ENCODE measurements at places on chromosomes 7 and 10.

DNA sequence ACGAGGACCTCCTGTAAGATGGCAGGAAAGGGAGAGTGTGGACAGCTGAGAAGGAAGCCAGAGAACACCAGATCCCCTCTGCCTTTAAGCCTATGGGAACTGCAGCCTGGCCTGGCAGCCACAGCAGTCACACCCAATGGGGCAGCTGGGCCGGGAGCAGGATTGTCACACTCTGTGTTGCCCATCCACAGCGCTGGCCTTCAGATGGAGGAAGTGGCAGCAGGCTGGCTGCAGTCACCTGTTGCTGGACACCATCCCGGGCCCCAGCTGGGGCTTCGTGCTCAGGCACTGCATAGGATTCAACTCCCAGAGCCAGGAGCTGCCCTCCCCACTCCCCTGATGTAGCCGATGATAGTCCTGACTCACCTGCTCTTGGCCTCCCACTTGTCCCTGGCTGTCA, 114.4 kb downstream of the COL13A1 start:
- no peak for DNase-seq

- no peak for DNase-seq
Observed at GRCh38 chr10:105800641-105801040, 1159.6 kb downstream of the SORCS3 start.

GRCh38 chr7:109763611-109764010, 1193.9 kb downstream of the DNAJB9 start:
- no peak for DNase-seq

- no peak for DNase-seq
Observed at GRCh38 chr7:98399462-98399861, 1.4 kb downstream of the BAIAP2L1 start.

DNA sequence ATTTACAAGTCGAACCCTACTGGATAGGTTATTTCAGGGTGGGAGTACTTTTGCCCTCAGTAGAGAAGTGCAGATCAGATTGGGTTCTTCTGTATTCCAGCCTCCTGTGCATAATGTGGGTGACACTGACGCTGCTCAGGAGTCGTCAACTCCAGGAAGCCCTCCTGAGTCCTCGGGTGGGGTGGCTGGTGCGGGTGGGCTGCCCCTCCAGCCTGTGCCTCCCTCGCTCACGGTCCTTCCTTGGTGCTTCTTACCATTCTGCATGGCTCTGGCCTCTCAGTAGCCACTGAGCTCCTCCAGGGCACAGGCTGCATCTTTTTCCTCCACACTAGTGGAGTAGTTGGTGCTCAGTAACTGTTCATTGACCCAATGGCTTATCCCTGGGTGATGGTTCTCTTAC, 4.3 kb downstream of the CDH23 start:
- no peak for DNase-seq

GRCh38 chr7:151115836-151116418, 29.7 kb downstream of the AGAP3 start:
- no peak for DNase-seq

DNA sequence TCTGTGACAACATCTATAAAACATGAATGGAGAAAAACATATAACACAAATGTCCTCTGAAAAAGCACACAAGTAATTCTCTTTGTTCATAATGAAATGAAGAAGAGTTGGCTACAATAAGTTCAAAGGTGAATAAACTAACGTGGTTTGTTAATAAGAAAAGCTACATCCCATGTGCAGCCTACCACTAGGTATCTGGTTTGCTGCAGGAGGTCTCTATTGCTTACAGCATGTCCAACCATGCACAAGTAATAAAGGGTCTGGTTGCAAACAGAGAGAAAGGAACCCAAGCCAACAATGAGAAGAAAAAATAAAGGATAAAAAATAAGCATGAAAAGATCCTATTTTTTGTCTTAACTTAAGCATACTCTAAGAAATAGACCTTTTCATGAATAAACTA, 139.2 kb downstream of the CHCHD3 start:
- DNase-seq: no peak

DNA sequence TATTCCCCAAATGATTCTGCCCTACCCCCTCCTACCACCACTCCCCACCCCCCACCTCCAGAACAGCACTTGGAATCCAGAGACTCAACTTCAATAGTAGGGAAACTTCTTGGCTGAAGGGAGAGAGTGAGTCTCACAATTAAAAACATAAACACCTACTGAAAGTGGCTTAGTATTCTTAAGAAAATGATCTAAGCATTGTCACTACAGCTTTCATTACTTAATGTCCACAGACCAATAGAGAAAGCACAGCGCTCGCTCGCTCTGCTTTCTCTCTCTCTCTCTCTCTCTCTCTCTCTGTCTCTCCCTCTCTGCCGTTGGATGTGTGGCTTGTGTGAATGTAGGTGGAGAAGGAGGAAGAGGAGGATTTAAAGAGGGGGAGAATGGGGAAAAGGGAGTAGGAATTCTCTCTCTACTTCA, 1.5 kb upstream of the SEMA3A start:
- DNase-seq: no peak
